ENCODE measurements at places on chromosomes 1 and 21.
A peak's percentile ranks its signal among the peaks of the same experiment; 100 is the strongest.

DNA sequence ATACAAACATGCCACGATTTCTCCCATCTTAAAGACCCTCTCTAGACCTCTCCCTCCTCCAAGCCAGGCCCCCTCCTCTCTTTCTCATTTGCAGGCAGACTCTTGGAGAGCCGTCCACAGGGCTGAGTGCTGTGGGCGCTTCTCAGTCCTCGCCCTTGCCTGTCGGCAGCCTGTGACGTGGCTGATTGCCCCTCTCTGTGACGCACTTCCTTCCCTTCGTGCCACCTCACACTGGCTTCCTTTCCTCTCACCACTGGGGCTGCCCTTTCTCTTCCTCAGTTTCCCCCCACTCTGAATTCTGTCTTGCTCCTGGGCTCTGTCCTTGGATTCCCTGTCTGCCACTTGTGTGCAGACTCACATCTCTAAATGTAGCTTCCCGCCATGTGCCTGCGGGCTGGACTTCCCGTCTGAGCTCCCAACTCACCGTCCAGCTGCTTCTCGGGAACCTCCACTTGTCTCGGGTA, 227.2 kb downstream of the CAMTA1 start:
- DNase-seq: no peak

- DNase-seq: no peak
These were observed 19.0 kb downstream of the MEF2D start for GRCh38 chr1:156481527-156481926.

- DNase-seq: no peak
These were observed 367.7 kb downstream of the ADGRL2 start for GRCh38 chr1:82168482-82168881.

DNA sequence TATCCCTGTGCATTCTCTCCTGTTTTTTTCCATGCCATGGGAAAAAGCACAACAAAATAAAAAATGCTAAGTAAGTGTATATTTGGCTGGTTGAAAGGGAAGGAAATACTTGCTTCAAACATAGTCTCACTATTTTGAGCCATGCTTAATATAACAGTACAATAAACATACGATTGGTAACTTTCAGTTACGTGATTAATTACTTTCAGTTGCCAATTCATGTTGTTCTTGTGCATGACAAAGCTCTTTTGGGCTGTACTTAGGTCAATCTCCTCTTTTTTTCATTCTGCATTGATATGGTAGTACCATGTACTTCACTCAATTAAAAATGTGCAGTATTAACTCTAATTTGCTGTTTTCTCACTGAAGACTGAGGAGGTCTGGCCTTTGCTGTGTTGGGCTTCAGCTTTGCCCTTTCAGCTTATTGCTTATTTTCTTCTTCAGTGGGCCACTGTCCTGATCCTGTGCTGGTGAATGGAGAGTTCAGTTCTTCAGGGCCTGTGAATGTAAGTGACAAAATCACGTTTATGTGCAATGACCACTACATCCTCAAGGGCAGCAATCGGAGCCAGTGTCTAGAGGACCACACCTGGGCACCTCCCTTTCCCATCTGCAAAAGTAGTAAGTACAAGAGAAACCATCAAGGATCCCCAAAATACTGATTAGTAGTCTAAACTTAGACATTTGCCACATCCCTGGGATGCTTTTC, 2.7 kb downstream of the C4BPB start:
- DNase-seq: no peak

DNA sequence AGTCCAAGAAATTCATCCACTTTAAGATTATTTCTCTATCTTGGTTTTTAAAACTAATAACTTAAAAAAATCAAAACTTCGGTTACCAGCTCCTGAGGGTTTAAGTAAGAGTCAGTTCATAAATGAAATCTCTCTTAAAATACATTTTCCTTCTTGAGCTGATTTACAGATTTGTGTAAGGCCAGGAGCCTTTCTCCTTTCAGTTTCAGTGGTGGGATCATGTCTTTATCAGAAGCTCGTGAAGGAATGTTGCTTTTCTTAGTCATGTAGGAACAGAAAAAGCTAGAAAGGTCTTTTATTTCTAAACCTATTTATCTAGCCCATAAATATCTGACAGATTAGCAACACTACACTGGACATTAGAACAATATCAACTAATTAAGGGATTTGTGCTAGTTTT, 390.2 kb downstream of the GPATCH2 start:
- DNase-seq: no peak

DNA sequence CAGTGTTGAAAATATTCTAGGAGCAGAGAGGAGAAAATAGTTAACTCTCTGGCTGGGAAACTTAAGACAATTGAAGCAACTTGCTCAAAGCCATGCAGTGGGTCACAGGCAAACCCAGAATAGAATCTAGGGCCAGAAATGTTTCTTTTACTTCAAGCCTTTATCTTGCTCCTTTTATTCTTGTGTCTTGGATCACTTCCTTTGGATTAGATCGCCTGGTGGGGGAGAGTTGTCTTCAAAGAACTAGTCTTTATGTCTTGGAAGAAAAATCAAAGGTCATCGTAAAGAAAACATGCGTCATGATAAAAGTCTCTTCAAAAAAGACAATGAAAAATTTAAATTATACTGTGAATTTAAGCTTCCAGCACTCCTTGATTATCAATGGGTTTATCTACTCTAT, 493.6 kb upstream of the USP24 start:
- DNase-seq: no peak

DNA sequence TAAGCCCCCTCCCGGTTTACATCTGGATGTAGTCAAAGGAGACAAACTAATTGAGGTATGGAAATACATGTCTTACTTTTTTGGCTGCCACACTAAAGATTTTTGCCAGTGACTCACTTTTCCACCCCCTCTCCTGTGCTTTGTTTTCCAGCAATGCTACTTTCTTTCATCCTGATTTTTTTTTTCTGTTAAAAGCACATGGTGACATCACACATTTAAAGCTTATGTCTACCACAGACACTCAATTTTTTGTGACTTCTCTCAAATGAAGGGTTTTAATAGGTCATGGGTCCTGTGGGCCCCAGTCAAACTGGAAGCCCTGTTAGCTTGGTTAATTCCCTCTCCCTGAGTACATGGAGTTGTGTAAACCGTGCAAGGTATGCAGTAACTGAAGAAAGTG, 2.2 kb downstream of the PPP1R8 start:
- DNase-seq: no peak

- no peak for DNase-seq
These were observed 3.9 kb downstream of the POFUT2 start for GRCh38 chr21:45283611-45284455.

DNA sequence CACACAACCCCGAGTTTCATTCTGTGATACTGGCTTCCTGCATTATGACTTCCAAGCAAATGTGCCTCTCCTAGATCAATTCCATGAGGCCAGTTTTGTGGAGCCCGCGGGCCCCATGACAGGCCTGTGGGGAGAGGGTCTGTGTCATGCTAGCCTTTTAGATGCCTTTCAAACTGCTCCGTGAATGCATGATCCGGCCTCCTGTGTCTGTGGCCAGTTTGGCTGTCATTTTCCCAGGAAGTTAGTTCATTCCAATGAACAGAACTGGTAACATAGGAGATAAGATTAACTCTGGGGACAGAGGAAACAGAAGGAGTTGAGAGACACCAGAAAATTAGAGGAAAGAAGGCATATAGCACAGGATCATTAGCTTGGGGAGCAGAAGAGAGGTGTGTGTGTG, 3.2 kb downstream of the FNDC7 start:
- DNase-seq: no peak

GRCh38 chr1:161088587-161089110, 709 bp downstream of the NECTIN4 start:
- DNase-seq: peak; percentile 25

DNA sequence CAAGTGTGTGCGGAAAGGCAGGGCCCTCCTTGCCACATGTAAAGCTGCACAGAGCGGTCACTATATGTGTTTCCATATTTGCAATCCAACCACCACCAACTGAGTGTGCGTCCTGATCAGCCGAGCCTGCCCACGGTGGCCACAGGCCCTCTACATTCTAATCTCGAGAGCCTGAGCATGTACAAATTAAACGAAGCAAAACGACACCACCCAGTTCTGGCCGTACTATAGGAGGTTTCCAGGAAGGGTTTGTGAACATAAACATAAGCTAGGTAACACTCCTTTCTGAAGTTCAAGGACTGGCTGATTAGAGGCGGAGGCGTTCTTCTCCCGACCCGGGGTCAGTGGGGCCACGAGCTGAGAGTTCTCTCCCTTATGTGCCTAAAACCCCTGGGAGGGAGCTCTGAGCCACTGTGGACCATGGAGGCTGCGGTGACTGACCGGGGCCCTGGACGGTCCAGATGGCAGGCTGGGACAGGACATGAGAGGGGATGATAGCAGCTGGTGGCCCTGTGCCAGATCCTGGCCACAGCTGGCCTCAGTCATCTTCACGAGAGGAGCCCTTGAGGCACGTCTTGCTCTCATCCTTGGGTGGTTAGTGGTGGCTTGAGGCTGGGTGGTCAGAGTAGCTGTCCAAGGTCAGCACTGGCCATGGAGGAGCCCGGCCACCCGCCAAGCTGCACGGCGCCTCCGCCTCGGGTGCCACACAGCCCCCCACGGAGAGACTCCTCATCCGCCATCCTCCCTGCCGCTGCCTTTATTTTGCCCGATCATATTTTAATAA, 39.1 kb upstream of the TRAPPC10 start:
- DNase-seq: no peak

DNA sequence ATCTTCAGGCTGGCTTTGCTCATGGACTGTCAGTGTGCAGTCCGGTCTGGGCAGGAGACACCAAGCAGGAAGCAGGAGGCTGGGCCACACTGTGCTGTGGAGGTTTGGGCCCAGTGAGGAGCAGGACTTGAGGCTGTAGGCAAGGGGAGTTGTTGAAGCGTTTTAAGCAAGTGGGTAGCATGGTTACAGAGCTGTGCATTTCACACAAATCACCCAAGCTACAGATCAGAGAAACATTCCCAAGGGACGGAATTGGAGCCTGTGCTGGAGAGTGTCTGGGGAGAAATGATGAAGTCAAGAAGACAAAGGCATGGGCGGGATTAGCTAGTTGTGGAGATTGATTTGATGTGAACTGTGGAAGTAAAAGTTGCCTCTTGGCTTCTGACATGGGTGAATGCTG, 60.9 kb downstream of the KIF21B start:
- DNase-seq: no peak

DNA sequence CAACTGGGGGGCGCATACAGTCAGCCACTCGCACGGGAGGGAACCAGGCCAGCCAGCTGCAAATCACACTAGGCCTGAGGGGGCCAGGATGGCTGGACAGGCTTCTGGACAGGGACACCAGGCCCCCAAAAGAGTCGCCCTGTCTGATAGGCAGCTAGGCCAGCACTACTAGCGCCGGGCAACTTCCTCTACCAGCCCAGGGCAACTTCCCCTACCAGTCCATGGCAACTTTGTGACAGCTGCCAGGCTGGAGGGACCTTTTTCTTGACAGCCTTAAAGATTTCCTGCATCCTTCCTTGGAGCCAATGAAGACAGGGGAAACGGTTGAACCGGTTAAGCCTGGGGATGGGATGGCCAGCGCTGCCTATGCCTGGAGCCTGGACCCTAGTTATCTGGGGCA, 5.1 kb downstream of the IFFO2 start:
- DNase-seq: no peak

DNA sequence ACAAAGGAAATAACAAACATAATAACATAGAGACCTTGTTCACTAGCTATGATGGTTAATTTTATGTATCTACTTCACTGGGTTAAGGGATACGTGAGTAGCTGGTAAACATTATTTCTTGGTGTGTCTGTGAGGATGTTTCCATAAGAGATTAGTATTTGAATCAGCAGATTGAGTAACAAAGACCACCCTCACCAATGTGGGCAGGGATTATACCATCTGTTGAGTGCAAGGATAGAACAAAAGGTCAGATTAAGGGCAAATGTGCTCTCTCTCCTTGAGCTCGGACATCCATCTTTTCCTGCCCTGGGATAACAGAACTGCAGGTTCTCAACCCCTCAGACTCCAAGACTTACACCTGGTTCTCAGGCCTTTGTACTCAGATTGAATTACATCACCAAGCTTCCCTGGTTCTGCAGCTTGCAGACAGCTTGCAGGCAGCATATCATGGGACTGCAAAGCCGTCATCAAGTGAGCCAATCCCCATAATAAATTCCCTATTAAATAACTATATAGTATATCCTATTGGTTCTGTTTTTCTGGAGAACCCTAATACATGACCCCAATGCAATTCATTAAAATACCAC, 9.2 kb downstream of the SPATA6 start:
- DNase-seq: no peak

All from RCC 7860 (cell line).